ENCODE measurements at places on chromosomes 7 and 10.

- no peak for DNase-seq
Observed at GRCh38 chr7:18520450-18521235, 25.1 kb downstream of the HDAC9 start.

DNA sequence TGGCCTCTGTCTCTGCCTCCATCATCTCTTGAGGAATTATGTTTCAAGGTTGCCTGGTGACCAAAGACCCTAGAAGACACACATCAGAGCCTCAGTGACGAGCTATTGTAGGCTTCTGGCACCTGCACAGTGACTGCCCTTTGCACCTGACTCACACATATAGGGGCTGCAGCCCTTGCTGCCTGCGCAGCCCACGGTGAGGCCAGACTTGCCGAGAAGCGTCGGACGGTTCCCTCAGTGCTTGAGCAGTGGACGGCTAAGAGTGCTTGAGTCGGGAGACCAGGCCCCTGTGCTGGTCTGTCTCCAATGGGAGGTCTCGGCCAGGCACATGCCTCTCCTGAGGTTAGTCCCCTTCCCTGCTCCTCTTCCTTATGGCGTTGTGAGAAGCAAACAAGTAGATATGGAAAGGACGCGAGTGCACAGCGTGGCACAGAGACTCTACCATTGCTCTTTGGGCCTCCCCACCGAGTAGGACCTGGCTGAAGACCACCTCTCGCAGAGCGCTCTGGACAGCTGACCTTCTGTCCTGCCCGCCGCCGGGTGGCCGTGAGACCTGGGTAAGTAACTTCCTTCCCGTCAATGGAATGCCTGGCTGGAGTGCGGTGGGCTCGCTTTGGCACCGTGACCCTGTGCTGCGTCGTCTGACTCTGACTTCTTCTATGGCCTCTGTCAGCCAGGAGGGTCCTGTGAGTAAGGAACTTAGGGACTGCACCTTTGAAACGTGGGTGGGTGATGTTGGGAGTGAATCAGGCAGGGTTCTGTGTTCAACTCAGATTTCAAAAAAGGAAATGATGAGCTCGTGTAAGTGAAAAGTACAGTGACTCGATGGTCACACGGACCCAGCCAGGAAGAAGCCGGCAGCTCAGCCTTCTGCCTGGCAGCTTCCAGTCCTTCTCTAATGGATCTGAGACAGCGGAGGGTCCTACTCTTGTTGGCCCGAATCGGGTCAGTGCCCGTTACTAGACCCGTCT lies 33.7 kb downstream of the ZNF775 start:
- DNase-seq = no peak

GRCh38 chr10:125026036-125026931 lies 84.4 kb downstream of the ZRANB1 start:
- no peak for DNase-seq

DNA sequence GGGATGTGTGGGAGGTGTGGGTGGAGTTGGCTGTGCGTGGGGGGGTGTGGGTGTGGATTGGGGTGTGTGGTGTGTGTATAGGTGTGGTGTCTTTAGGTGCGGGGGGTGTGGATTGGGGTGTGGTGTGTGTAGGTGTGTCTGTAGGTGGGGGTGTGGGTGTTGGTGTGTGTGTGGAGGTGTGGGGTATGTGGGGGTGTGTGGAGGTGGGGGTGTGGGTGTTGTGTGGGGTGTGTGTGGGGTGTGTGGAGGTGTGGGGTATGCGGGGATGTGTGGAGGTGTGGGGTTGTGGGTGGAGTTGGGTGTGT lies 33.9 kb downstream of the SPDYE17 start:
- no peak for DNase-seq

All from activated CD4-positive, CD25-positive, alpha-beta regulatory T cell treated with anti-CD3 and anti-CD28 coated beads, Interleukin-2, amount 50 U/mL, for 16 hours (primary cell).